ENCODE measurements at places on chromosomes 2 and 18.

DNA sequence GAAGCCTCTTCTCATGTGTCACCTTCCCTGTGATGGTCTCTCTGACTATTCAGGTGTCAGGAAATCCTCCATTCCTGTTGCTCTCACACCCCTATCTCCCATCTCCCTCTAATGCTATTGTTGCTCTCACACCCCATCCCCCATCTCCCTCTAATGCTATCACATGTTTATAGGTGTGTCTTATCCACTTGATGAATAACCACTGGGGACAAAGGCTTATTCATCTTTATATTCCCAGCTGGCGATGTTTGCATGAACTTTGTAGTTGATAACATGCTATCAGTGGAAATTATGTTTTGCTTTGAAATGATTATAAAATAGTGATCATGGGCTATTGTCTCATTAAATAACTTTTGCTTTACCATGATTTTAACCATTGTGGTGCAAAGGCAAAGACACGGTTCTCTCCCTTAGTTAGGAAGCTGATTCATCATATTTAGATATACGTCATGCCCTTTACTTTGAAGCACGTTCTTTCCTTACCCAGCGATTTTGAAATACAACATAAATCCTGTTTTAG lies 220.5 kb downstream of the PMAIP1 start:
- no peak for DNase-seq

DNA sequence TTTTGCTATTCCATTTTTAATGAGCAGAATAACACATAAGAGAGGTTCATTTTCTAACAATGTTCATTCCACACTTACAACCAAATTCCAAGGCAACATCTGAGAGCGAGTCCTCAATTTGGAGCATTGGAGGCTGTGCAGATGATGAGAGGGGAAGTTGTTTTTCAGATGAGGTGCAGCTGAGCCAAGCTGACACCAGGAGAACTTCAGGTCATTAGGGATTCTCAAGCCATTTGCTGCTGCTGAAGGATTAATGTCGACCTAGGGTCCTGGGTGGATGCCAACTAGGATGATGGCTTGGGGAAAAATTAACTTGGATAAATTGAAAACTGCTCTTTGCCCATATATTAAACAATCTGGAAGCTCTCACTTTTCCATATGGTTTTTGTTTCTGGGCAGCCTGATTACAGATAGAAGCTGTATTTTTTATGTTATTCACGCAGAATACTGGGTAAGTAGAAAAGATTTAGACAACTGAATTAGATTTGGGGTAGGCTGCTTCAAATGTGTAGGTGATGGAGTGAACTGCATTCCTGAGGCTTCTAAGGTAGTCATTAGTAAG lies 206.4 kb upstream of the SLC39A10 start:
- DNase-seq: no peak

DNA sequence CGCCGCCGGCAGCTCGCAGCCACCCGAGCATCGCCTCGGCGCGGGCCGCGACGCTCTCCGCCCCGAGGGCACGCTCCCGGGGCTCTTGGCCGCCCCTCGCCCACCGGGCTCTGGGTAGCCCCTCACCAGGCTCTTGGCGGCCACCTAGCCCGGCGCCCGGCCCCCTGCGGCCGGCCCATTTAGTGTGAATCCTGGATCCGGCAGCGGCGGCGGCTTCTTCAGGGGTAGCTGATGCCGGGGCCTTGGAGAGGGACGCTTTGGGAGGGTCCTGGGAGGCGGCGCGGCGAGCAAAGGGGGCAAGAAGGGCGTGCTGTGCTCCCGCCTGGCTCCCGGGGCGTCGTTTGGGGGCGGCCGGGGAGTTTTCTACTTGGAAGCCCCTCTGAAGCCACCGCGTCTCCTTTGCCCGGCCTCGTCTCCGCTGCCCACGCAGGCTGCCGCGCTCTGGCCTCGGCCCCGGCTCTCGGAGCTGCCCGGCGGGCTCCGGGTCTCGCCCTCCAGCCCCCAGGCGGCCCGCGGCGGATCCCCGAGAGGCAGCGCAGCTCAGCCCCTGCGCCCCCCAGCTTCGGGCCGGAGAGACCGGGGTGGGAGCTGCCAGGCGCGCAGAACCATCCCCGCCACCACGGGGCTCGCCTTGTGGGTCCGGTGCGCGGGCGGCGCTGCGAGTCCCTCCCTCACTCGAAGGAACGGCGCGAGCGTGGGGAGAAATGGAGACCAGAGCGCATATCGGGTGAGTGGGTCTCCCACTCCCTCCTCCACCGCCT lies 509 bp downstream of the PIEZO2 start:
- DNase-seq: no peak

DNA sequence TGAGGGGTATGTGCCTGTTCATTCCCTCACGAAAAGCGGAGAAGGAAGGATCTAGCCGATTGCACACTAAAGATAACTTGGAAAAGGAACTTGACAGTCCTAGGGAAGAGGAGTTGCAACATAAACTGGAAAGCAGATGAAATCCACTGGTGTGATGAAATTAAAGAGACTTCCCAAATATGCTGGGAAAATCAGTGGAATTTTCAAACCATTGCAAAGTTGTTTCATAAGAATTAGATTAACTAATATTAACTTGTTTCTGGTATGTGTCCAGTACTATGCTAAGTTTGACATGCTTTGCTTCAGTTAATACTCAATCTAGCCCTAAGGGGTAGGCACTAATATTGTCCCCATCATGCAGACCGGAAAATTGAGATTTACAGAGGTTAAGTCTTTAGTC lies 222.7 kb downstream of the IKZF2 start:
- no peak for DNase-seq

GRCh38 chr2:210623506-210623905 lies 67.1 kb downstream of the CPS1 start:
- DNase-seq: no peak

DNA sequence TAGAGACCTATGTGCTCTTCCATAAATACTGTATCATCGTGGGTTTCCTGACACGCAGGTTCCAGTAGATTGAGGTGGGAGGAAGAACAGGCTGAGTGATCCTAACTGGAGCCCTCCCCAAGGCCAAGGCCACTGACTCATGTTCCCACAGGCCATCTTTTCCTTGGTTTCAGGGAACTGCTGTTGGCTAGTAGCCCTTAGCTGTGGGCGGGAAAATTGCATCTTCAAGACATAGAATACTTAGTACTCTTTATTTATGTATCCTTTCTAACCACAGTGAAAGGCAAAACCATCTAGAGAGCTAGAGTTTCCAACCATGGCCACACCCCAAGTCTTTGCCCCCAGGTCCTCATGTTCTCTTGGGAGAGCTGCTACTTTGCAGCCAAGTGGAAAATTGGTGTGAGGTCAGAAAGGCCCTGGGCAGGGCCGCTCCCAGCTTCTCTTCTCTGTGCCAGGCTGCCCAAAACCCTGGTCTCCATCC lies 55.9 kb downstream of the COPS8 start:
- no peak for DNase-seq

DNA sequence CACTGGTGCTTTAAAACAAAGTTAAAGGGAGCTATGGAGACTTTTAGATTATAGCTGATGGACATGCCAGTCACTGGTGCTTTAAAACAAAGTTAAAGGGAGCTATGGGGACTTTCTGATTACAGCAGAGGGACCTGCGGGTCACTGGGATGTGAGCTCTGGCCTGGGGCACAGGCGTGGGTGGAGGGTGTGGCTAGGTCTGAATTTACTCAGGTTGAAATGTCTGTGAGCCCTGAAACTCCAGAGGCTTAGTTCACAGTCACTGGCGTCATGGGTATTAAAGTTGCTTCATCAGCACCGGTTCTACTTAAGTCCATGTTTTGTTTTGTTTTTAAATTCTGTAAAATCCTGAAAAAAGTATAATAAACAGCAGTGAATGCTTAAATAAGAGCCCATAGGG lies 49.0 kb upstream of the TMEM18 start:
- no peak for DNase-seq

- DNase-seq: no peak
These were observed 35.0 kb upstream of the PTMA start for GRCh38 chr2:231673348-231673770.

DNA sequence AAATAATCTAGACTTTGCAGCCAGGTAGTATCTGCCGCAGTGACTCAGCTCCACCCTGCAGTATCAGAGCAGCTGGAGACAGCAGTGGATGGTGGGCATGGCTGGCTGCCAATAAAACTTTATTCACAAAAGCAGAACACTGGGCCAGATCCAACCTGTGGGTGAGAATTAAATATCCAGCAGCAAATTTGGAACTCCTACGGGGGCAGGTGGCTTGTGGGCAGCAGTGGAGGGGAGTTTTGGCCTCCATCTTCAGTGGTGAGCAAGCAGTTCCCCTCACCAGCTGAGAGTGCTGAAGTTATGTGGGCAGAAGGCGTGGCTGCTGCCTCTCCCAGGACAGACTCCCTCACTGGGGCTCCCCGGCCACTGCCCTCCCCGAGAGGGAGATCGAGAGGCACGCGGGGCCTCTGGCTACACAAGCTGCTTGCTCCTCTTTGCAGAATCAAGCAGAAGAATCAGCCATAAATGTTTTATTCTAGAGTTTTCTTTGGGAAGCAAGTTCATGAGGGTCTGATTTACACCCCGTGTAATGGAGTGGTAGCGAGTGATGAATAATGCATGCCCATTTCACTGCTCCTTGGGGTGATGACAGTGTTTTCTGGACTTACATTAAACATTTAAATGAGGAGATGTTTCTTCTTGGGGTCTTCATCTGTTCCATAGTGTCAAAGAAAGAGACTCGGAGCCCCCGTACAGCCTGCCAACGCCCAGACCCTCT lies 204.3 kb downstream of the SEPTIN10 start:
- no peak for DNase-seq

DNA sequence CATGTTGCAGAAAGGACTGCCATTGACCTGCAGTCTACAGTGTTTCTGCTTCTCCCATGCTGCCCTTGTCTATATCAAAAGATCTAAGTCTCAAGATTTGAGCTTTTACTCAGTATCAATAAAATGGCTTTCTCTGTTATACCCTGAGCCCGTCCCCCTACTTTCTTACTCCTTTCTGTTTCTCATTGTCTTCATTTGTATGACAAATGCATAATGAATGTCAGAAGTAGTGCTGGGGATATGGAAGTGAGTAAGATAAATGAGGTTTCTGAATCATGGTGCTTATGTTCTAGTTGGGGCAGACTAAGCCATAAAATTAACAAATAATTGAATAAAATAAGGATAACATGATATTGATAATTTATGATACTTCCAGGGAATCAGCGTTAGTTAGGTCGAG lies 128.6 kb downstream of the PARD3B start:
- DNase-seq: no peak

DNA sequence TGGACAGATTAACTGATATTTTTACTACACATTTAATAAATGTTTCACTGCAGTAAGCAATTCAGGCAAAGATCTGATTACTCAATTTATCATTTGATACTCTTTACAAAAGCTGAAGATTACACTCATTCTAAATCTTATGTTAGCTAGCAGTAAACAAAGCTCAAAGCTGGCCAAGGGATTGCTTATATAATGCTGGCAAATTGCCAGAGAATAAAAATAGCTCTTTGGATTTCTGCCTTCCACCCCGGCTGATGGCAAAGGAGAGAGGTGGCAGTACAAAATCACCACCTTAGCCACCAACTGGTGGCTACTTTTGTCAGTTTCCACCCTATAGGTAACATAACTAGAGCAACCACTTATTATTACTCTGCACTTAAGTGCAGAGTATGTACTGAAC lies 320.5 kb downstream of the FSIP2 start:
- no peak for DNase-seq

DNA sequence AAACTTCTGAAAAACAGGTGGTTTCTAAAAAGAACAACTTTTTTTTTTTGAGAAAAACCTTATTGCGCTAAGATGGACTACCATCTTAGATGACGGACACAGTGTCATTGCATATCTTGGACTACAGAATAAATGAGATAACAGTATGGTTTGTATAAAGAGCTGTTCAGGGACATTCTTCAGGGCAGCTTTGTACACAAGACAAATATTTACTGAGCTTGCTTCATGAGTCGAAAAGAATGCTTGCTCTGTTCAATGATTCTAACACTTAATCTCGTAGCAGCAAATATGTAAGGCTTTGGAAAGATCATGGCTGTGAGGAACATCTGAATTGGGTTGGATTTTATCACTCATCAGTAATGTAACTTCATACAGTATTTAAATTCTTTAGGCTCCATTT lies 282.5 kb upstream of the CWC22 start:
- DNase-seq: no peak

- DNase-seq: peak; percentile 65
These were observed 46.9 kb upstream of the CNOT11 start for GRCh38 chr2:101205521-101206479.

GRCh38 chr2:121689356-121689755 lies 40.1 kb upstream of the CLASP1 start:
- DNase-seq: no peak

GRCh38 chr2:151730262-151730975 lies 3.9 kb downstream of the NEB start:
- DNase-seq: no peak

GRCh38 chr2:218721934-218722333 lies 11.3 kb downstream of the TTLL4 start:
- DNase-seq: no peak

DNA sequence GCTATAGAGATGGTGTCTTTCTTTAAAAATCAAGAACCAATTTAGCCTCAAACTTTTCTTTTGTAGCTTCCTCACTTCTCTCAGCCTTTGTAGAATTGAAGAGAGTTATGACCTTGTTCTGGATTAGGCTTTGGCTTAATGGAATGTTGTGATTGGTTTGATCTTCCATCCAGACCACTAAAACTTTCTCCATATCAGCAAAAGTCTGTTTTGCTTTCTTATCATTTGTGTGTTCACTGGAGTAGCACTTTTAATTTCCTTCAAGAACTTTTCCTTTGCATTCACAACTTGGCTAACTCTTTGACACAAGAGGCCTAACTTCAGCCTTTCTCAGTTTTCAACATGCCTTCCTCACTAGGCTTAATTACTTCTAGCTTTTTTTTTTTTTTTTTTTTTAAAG lies 193.1 kb downstream of the ACOXL start:
- no peak for DNase-seq

- DNase-seq: no peak
These were observed 64.5 kb downstream of the BAZ2B start for GRCh38 chr2:159551806-159552205.

DNA sequence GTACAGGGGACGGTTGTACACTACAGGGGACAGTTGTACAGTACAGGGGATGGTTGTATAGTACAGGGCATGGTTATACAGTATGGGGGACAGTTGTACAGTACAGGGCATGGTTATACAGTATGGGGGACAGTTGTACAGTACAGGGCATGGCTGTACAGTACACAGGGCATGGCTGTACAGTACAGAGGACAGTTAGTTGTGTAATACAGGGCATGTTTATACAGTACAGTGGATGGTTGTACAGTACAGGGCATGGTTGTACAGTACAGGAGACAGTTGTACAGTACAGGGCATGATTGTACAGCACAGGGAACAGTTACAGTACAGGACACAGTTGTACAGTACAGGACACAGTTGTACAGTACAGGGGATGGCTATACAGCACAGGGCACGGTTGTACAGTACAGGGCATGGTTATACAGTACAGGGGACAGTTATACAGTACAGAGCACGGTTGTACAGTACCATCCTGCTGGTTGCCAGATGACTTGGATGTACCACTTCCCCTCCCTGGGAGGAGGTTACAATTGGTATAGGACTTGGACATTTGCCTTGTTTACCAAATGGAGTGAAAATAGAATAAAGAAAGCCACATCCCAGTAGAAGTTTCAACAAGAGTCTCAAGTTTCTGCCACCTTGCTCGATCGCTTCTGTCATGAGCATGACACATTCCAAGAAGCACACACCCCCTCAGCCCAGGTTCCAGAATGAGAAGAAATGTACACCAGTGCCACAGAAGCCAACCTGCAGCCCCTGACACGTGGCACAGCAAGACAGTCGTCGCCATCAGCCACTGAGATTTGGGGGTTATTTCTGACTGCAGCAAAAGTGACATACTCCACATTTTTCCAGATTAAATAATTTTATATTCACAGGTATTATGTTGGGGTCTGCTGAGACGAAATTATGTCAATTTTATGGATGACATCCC lies 16.0 kb downstream of the CYRIA start:
- DNase-seq: no peak
